Activated CD4-positive, alpha-beta memory T cell treated with anti-CD3 and anti-CD28 coated beads, Interleukin-2, amount 10 ng/mL, durations not matched to agents 7 days and 5 days (primary cell): ENCODE measurements at places on chromosomes 11 and 22. TPM values are rescaled to one million over a fixed set of nuclear protein-coding genes. Genes with fewer than 3 reads are reported as not detected.
A peak's percentile ranks its signal among the peaks of the same experiment; 100 is the strongest.

DNA sequence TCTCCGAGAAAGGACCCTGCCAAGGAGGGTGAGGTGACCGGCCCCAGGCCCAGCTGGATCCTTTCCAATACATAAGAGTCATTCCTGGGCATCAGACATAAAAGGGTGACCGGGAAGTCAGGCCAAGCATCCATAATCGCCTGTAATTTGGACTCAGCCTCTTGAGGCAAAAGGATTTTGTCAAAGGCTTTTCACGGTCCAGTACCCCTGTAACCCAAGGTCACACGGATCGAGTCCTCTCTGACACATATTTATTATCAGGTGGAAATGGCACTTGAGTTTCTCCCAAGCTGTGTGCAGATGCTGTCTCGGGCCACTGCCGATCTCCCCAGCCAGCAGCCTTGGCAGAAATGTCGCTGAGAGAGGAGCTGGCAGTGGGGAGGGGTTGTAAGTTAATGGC lies 556.5 kb downstream of the MN1 start:
- no peaks in the 10 kb centered on the region for H3K36me3 ChIP-seq
- no peak overlapping the region for H3K4me3 ChIP-seq
- H3K27ac ChIP-seq: no peak overlapping the region
- H3K27me3 ChIP-seq: no peaks in the 10 kb centered on the region
- DNase-seq: no peak
- H3K4me1 ChIP-seq: peaks cover 4% of the 10 kb centered on the region

PPP1R14B gene
- total RNA-seq: 96.9 TPM

KCNQ1OT1 gene
- total RNA-seq: 0.25 TPM

GRCh38 chr11:68373815-68374501 lies 61.6 kb downstream of the LRP5 start:
- no peaks in the 10 kb centered on the region for H3K36me3 ChIP-seq
- H3K27ac ChIP-seq: no peak overlapping the region
- H3K4me1 ChIP-seq: peaks cover 7% of the 10 kb centered on the region
- DNase-seq: no peak
- no peaks in the 10 kb centered on the region for H3K27me3 ChIP-seq
- no peak overlapping the region for H3K4me3 ChIP-seq

CCDC134 gene
- 17.9 TPM for total RNA-seq

GRM5 gene
- total RNA-seq: not detected

OR8B12 gene
- not detected for total RNA-seq

- peaks cover 4% of the 10 kb centered on the region for H3K27me3 ChIP-seq
- H3K27ac ChIP-seq: no peak overlapping the region
- DNase-seq: no peak
- H3K36me3 ChIP-seq: no peaks in the 10 kb centered on the region
- H3K4me3 ChIP-seq: no peak overlapping the region
Observed at GRCh38 chr22:25919452-25919851, 177.5 kb downstream of the MYO18B start.

GRCh38 chr11:64686466-64687170 lies 36.4 kb downstream of the NRXN2 start:
- H3K4me3 ChIP-seq: no peak overlapping the region
- no peak for DNase-seq
- no peaks in the 10 kb centered on the region for H3K36me3 ChIP-seq
- peak overlapping the region; percentile 32 for H3K27ac ChIP-seq
- H3K27me3 ChIP-seq: peaks cover 16% of the 10 kb centered on the region
- peaks cover 19% of the 10 kb centered on the region for H3K4me1 ChIP-seq

TREH gene
- not detected for total RNA-seq

GRCh38 chr22:46588279-46589140 lies 31.7 kb upstream of the GRAMD4 start:
- no peaks in the 10 kb centered on the region for H3K27me3 ChIP-seq
- H3K4me3 ChIP-seq: peak overlapping the region; percentile 76
- H3K27ac ChIP-seq: peak overlapping the region; percentile 77
- peaks cover 64% of the 10 kb centered on the region for H3K4me1 ChIP-seq

DNA sequence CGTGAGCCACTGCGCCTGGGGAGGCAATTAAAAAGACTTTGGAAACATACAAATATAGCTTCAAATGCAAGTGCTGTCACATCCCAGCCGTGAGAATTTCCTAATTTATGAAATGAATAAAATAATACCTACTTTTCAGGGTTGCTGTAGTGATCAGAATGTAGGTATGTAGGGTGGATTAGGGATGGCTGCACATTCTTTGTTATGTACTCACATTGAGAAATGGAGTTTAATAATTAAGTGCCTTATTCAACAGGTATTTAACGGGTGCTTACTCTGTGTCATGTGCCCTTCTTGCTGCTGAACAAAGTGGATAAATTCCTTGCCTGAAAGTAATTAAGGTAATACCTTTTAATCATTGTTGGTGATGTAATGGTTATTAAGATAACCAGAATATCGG lies 37.0 kb downstream of the MMP7 start:
- H3K36me3 ChIP-seq: no peaks in the 10 kb centered on the region
- peaks cover 7% of the 10 kb centered on the region for H3K4me1 ChIP-seq
- no peak overlapping the region for H3K4me3 ChIP-seq
- DNase-seq: no peak
- H3K27ac ChIP-seq: no peak overlapping the region
- H3K27me3 ChIP-seq: peaks cover 16% of the 10 kb centered on the region

SLC22A25 gene
- not detected for total RNA-seq

GRCh38 chr11:108693852-108694251 lies 29.0 kb downstream of the DDX10 start:
- H3K4me3 ChIP-seq: no peak overlapping the region
- peaks cover 23% of the 10 kb centered on the region for H3K36me3 ChIP-seq
- no peaks in the 10 kb centered on the region for H3K4me1 ChIP-seq
- no peak overlapping the region for H3K27ac ChIP-seq

DNA sequence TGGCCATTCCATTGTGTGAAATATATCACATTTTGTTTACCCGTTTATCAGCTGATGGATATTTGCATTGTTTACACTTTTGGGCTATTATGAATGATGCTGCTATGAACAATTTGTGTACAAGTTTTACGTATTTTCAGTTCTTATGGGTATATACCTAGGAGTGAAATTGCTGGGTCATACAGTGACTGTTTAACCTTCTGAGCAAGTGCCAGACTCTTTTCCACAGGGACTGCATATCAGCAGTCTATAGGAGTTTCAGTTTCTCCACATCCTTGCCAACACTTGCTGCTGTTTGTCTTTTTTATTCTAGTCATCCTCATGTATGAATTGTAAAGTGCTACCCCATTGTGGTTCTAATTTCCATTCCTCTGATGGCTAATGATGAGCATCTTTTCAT lies 108.2 kb downstream of the EMSY start:
- no peak overlapping the region for H3K4me3 ChIP-seq
- H3K36me3 ChIP-seq: peaks cover 12% of the 10 kb centered on the region
- DNase-seq: no peak
- H3K27me3 ChIP-seq: no peaks in the 10 kb centered on the region
- H3K27ac ChIP-seq: no peak overlapping the region
- H3K4me1 ChIP-seq: peaks cover 2% of the 10 kb centered on the region

DNA sequence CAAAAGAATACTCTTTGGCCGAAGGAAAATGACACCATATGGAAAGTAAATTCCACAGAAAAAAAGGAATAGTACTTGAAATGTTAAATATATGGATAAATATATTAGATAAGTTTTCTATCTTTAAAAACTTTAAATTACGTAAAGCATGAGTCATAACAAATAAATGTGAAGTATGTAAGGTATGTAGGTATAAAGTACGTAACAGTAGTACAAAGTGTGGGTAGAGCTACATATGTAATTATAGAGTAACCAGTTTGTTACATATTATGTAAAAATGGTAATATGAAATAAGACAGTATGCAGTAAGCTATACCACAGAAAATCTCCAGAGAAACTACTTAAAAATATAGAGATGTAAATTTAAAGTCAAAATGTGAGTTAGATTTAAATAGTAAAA lies 582.3 kb upstream of the CHORDC1 start:
- H3K4me1 ChIP-seq: no peaks in the 10 kb centered on the region
- no peaks in the 10 kb centered on the region for H3K36me3 ChIP-seq
- no peak for DNase-seq
- H3K27me3 ChIP-seq: no peaks in the 10 kb centered on the region

DNA sequence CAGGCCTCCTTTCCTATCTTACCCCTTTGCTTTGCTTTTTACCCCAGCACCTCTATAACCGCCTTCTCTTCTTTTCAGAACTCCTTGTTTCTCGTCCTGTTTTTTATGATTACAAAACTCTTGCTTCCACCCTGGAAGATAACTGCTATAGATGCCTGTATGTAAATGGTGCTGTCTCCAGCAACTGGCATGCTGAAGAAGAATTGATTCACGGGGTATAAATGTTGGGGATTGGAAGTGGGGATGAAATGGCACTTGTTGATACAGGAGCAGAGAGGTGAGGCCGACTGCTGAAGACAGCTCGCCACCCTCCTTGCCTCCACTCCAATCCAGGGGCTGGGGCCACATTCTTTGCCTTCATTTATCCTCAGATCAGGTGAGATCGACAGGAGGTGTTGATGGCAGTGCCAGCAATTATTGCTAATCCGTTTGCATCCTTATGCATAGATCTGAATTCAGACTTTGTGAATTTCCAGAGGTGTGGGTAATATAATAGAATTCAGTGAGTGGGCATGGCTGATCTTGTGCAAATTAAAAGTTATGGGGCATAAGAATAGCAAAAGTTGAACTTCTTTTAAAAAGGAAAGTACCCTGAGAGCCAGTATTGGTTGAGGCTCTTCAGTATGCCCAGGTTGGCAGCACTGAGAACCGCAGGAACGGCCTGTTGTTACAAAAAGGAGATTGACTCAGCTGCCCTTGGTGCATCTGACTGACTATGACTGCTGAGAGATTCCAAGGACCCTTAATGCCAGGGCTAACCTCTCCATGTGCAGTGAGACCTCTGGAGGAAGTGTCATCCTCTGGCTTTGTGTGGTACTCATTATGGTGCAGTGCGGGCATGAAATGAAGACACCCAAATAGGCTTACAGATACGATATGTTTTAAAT lies 5.3 kb downstream of the NEAT1 start:
- DNase-seq: peak; percentile 59
- peaks cover 70% of the 10 kb centered on the region for H3K4me1 ChIP-seq
- peaks cover under 1% of the 10 kb centered on the region for H3K27me3 ChIP-seq
- peak overlapping the region; percentile 99 for H3K27ac ChIP-seq
- peak overlapping the region; percentile 97 for H3K4me3 ChIP-seq
- peaks cover 83% of the 10 kb centered on the region for H3K36me3 ChIP-seq

KLHDC7B gene
- total RNA-seq: 8.4 TPM

DNA sequence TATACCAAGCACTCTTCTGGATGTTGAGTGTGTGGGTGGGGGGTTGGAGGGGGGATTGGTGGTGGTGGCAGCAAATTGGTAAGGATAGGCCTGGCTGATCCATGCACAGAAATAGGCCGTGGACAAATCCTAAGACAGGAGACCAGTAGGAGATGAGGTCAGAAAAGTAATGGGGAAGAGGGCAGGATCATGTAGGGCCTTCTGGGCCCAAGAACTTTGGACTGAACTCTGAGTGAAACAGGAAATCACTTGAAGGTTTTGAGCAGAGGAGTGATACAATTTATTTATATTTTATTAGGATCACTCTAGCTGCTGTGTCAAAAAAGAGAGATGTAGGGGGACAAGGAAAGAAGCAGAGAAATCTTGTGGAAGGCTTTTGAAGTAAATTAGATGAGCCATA lies 28.7 kb downstream of the TSG101 start:
- no peak overlapping the region for H3K27ac ChIP-seq
- DNase-seq: no peak
- H3K36me3 ChIP-seq: peaks cover 47% of the 10 kb centered on the region
- no peaks in the 10 kb centered on the region for H3K4me1 ChIP-seq

GRCh38 chr11:94295534-94295933 lies 8.8 kb upstream of the IZUMO1R start:
- H3K27ac ChIP-seq: no peak overlapping the region
- no peak overlapping the region for H3K4me3 ChIP-seq
- no peaks in the 10 kb centered on the region for H3K4me1 ChIP-seq
- no peaks in the 10 kb centered on the region for H3K27me3 ChIP-seq
- no peaks in the 10 kb centered on the region for H3K36me3 ChIP-seq

GRCh38 chr11:119316729-119317591 lies at the start of gene MCAM:
Gene MCAM (minus strand): TSS chr11:119317130. CDS start chr11:119317101, 29 bp downstream.
- peaks cover 34% of the 10 kb centered on the region for H3K27me3 ChIP-seq
- no peak within 1 kb of the TSS for H3K27ac ChIP-seq
- peak within 1 kb of the TSS; percentile 58 for H3K4me3 ChIP-seq
- no peak for DNase-seq

DNA sequence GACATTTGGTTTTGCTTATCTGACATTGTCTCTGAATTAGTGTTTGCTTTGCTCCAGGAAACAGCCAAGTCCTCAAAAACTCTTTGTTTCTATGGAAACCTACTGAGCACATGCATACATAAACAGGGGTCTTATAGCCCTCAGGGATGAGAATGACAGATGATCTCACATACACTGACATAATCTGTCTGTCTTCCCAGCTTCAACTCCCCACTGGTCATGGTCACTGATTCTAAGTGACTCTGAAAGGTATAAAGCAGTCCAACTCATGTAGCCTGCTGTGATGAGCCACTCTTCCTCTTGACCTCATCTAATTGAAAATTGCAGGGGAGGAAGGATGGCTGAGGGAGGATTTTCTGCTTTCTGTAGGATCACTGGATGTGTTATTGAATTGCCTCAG lies 12.6 kb downstream of the ZNF143 start:
- no peak overlapping the region for H3K4me3 ChIP-seq
- peaks cover 40% of the 10 kb centered on the region for H3K36me3 ChIP-seq
- no peaks in the 10 kb centered on the region for H3K27me3 ChIP-seq
- H3K27ac ChIP-seq: no peak overlapping the region
- peaks cover 6% of the 10 kb centered on the region for H3K4me1 ChIP-seq

- no peak overlapping the region for H3K4me3 ChIP-seq
- peaks cover 2% of the 10 kb centered on the region for H3K27me3 ChIP-seq
- H3K27ac ChIP-seq: no peak overlapping the region
- no peak for DNase-seq
Observed at GRCh38 chr11:122362381-122362780, 246.4 kb upstream of the BLID start.

DNA sequence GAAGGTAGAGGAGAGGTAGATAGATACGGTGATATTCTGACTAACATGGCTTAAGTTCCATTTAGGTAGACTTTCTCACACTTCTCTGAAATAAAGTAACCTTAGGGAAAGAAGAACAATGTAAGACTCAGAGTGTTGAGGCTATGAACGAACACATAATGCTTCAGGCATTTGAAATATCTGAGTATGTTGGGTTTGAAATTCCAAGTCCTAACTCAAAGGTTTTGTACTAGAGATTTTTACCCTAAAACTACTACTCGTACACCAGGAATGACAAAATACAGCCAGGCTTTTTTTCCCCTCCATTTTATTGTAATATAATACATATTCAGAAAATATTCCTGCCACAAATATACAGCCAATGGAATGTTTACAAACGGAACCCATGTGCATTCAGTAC lies 592.6 kb downstream of the ETS1 start:
- no peaks in the 10 kb centered on the region for H3K4me1 ChIP-seq
- no peak overlapping the region for H3K27ac ChIP-seq
- H3K36me3 ChIP-seq: no peaks in the 10 kb centered on the region
- H3K4me3 ChIP-seq: no peak overlapping the region

GRCh38 chr11:84691830-84692229 lies 935.3 kb downstream of the DLG2 start:
- H3K27me3 ChIP-seq: no peaks in the 10 kb centered on the region
- no peak overlapping the region for H3K27ac ChIP-seq
- no peak overlapping the region for H3K4me3 ChIP-seq
- H3K4me1 ChIP-seq: no peaks in the 10 kb centered on the region

CFAP300 gene
- total RNA-seq: not detected

GRCh38 chr11:12232817-12233601 lies 122.6 kb downstream of the MICAL2 start:
- H3K36me3 ChIP-seq: peaks cover 80% of the 10 kb centered on the region
- H3K4me1 ChIP-seq: peaks cover 41% of the 10 kb centered on the region
- H3K4me3 ChIP-seq: no peak overlapping the region
- H3K27me3 ChIP-seq: no peaks in the 10 kb centered on the region
- DNase-seq: no peak
